ENCODE measurements at places on chromosomes 2 and 18.

DNA sequence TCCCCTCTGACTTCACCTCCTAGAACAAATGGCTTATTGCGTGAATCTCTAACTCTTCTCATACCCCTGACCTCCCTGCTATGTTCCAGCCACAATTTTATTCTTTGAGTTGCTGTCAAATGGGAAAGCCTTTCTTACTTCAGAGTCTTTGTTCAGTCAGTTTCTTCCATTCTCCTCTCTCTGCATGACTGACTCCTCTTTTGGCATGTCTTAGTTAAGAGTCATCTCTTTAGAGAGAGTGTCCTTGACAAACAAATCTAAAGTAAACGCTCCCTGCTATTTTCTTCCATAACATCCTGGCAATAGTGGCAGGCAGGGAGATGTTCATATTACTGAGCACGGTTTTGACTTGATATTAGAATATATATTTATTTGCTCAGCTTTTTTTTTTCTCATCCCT is 170.7 kb upstream of the ERBB4 start:
- DNase-seq = no peak

DNA sequence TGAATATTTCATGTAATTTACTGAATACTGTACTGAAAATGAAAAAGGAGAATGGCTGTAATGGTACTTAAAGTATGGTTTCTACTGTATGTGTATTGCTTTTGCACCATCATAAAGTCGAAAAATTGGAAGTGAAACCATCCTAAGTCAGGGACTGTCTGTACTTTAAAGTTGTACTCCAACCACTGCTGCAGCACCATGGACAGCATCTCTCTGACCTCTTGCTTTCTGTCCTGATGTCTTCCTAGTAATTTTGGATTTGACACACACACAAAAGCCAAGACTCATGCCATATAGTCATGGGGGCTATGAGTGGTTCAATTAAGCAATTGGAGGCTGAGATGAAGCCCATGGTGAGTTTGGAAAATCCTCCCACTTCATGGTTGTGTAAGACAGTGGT is 256.3 kb upstream of the PKDCC start:
- DNase-seq = peak; percentile 3

GRCh38 chr2:160910681-160911080 is 249.5 kb upstream of the TANK start:
- no peak for DNase-seq

GRCh38 chr2:232592772-232593395 is 40.5 kb upstream of the EFHD1 start:
- DNase-seq = peak; percentile 24

GRCh38 chr2:221255862-221256261 is 316.2 kb downstream of the EPHA4 start:
- DNase-seq = no peak

DNA sequence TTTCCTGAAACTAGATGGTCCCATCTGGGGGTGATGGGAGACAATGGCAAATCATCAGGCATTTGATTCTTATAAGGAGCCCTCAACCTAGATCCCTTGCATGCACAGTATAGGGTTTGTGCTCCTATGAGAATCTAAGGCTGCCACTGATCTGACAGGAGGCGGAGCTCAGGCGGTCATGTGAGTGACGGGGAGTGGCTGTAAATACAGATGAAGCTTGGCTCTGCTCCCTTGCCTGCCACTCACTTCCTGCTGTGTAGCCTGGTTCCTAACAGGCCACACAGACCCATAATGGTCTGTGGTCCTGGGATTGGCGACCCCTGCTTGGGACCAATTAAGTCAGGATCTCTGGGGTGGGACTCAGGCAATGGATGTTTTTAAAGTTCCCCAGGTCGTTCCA is 293.4 kb downstream of the ZNF521 start:
- no peak for DNase-seq

GRCh38 chr2:100299548-100299947 is 22.8 kb downstream of the LONRF2 start:
- DNase-seq = no peak

DNA sequence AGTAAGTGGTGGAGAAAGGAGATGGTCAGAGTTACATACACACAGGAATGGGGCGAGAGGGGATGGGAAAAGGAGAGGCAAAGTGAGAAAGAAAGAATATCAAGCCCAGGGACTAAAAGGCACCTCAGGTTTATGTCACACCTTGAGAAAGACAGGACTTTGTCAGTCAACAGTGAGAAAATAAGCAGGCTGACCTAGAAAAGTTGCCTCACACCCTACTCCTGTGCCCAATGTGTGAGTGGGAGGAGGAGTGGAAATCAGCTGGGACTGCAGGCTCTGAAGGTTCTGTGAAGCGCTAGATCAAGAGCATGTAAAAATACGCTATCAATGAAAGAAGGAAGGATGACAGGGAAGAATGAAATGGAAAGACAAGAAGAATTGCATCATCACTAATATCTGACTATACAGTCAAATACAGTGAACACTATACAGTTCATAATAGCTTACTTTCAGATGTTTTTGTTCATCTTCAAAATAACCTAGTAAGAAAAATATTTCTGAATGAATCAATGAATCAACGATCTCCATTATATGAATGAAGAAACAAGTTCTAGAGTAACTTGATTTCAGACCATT is 10.7 kb downstream of the VPS54 start:
- no peak for DNase-seq
